ENCODE measurements at places on chromosomes 6 and 20. TPM values are rescaled to one million over a fixed set of nuclear protein-coding genes. Genes with fewer than 3 reads are reported as not detected.
A peak's percentile ranks its signal among the peaks of the same experiment; 100 is the strongest.

DNA sequence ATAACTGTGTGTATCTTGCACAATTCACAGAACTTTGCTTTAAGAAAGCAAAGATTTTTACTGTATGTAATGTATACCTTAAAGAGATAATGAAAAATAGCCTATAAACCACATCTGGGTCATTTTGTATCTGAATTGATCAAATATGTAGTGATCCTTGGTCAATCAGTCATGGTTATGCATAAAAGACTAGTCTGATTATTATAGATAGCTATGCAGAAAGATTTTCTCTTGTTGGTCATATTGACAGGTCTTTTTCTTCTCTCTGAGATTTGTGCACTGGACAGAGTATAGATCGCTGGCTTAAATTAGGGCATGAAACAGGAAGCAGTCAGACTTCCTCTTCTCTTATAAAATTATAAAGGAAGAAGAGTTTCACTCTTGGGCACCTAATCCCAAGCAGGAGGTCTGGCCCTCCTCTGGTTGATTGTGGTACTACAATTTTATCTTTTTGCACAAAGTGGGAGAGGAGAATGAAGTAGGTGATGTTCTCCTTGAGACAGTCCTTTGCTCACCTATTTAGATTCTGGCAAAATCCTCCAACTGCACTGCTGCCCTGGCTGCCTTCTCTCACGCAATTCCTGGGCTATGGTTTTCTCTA, 380.9 kb upstream of the RGS17 start:
- DNase-seq = no peak

DNA sequence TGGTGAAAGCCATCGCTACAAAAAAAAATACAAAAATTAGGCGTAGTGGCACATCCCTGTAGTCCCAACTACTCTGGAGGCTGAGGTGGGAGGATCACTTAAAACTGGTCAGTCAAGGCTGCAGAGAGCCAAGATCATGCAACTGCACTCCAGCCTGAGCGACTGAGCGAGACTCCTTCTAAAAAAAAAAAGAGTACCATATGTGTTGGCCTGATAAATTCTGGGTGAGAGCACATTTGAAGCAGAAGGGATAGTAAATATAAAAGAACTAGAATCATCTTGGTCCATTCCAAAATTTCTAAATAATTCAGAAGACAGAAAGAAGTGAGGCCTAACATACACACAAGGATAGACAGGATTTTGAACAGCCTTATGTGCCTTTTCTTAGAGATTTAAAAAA, 2.2 kb downstream of the IBTK start:
- no peak for DNase-seq

GRCh38 chr6:36136551-36136950, 6.2 kb downstream of the MAPK13 start:
- no peak for DNase-seq

SOX18 gene
- total RNA-seq = 0.25 TPM

GRCh38 chr6:124441450-124441849, 520.8 kb upstream of the RNF217 start:
- no peak for DNase-seq

DNA sequence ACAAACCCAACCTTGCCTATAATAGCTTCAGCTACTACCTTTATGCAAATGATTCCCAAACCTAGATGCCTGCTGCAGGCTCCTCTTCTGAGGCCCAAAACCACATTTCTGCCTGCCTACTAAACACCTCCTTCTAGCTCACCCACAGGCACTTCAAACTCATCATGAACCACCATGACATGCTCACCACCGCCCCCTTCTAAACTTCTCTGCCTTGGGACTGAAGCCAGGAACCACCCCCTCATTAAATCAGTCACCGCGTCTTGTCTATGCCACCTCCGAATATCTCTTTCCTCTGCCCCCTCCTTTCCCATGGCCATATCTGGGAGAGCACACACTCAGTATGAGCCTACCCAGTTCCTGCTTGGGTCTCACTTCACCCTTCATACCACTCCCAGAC, 101.2 kb downstream of the SNAP25 start:
- DNase-seq = no peak

GRCh38 chr20:22346716-22347115, 237.7 kb downstream of the FOXA2 start:
- no peak for DNase-seq

ZC3H12D gene
- total RNA-seq = 37.4 TPM

SERPINB1 gene
- 86.5 TPM for total RNA-seq

DNA sequence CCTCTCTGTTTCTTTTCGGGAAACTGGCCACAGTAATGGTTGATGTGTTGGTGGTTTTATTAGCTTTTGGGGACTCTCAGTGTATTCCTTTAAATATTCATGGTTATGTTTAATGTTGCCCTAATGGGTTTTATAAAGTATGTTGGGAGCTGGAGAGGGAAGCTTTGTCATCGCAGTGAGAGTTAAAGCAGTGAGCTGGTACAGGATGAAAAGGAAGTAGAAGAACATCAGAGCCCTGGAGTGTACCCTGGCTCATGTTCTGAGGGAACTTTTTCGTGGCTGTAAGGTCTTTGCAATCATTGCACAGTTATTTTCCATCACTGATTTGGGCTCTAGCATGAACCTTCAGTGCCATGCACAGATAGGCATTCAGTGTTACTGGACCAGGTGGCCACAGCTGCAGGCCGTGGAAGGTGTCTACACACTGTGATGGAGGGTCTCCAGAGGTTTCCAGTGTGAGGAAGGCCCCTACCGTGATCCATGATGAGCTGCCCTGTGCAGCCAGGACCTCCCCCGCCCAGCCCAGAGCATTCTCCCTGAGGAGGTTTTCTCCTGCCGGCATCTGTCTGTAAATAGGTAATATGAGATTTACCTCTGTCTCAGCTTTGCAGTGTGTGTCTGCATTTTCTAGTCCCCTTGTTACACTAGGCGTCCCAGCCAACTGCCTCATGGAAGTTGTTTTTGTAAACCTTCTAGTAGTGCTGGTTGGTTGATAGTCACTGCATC, 22.4 kb upstream of the TMEM217 start:
- no peak for DNase-seq

GRCh38 chr20:46304361-46304760, 3.9 kb downstream of the CDH22 start:
- no peak for DNase-seq

DNA sequence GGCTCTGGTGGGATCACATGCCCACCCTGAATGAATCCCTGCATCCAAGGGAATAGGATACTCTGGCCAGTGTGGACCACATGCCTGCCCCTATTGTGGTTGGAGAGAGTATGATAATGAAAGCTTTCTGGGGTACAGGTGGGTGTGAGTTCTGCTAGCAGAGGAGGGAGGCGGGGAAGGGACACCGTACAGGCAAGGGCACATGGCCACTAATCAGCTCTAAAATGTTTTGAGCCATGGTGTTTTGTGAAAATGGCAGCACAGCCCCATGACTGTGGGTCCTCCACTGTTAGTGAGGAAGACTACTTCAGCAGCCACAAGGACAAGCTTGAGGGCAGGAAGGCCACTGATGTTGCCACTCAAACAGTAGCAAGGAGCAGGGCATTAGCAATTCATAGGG, 11.9 kb upstream of the DHX35 start:
- DNase-seq = no peak

DNA sequence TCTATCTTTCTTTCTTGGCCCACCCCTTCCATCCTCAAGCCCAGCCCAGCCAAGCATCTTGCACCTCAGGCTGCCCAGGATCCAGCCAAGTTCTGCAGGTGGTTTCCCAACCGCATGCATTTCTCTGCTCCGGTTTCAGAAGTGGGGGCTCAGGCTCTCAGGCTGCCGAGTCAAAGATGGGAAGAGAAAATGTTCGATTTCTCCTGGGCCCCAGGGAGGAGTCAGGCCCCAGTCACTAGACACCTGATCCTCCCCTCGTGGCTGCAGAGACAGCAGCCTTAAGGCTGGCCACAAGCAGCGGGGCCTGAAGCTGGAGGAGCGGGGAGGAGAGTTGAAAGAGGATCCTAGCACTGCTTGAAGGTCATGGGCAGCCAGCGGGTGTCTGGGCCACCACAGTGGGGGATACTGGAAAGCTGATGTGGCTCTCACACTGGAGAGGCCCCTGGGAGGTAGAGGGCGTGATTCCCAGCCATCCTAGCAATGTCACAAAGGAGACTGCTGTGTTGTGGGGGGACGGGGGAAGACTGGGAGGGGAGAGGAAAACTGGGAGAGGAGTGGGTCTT, 42.2 kb upstream of the ZFAND3 start:
- DNase-seq = no peak

GRCh38 chr20:23143098-23143497, 57.0 kb upstream of the CD93 start:
- DNase-seq = peak; percentile 64

VPS16 gene
- total RNA-seq = 53.0 TPM

SLC22A3 gene
- not detected for total RNA-seq

GRCh38 chr6:148239801-148240460, 102.7 kb upstream of the SASH1 start:
- no peak for DNase-seq

ZSCAN26 gene
- 10.2 TPM for total RNA-seq

DNA sequence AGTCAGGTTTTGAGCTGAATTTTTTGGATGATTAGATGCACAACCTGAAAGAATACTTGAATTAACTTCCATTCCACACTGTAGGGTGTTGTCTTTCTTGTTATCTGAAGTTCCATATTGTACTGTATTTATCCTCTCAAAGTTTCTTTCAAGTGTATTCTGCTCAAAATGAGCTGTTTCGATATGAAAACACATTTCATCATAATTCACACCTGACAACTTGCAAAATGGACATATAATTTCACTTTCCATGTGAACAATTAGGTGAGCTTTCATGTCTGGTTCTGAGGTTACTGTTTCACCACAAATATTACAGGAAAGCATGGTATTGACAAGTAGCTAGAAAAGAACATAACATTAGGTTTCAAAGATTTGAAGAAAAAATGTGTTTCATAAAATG, 1.7 kb downstream of the ZUP1 start:
- DNase-seq = no peak

GRCh38 chr6:125151700-125152099, 1.9 kb upstream of the TPD52L1 start:
- DNase-seq = no peak

DNA sequence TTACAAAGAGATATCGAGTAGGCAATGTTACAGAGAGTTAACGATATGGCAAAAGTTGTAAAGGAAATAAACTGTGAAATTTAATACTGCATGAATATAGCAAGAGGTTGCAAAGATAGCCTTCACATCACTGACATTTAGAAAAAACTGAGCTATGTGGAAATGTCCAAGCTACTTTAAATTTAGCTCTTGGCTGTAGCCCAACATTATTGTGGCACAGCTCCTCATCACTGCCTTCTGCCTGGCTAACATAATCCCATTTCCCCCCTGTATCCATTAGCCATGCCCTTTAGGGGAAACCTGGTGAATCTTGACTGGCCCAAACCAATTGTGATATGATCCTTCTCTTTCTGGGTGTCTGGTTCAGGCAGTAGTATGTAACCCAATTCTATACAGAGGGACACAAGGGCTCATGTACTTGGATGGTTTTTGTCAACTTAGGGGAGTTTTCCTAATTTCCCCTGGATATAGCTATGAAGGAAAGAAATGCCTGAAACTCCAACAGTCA, 115.4 kb downstream of the PFDN4 start:
- no peak for DNase-seq

DNA sequence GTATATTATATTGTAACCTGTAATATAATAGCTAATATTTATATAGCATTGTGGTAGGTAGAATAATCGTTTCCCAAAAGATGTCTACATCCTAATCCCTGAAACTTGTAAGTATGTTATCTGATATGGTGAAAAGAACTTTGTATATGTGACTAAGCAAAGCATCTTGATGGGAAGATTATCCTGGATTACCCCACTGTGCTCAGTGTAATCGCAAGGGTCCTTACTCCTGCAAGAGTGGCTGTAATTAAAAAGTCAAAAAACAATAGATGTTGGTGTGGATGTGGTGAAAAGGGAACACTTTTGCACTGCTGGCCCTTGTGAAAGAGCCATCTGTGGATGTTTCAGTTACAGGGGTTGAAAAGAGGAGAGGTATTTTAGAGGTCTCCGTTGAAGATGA, 95.2 kb downstream of the EDN1 start:
- no peak for DNase-seq

DNA sequence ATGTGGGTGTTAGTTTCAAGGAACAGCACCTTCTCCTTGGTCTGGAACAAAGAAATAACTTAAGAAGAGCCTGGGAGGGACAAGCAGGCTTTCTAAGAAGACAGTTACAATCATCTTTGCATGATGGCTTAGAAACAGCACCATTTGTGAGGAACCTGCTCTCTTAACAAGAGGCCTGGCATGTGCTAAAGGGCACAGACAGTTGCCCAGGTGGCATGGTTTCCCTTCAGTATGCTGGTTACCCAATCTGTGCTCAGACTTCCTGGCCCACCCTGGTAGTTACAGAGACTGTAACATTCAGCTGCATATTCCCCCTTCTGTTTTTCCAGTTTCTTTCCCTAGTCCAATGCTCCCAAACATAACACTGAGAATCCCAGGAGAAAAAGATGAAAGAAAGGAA, 84.0 kb downstream of the CHD6 start:
- no peak for DNase-seq

GRCh38 chr6:35808688-35809087, 3.5 kb downstream of the LHFPL5 start:
- no peak for DNase-seq

NHLRC1 gene
- total RNA-seq = 0.15 TPM

DNA sequence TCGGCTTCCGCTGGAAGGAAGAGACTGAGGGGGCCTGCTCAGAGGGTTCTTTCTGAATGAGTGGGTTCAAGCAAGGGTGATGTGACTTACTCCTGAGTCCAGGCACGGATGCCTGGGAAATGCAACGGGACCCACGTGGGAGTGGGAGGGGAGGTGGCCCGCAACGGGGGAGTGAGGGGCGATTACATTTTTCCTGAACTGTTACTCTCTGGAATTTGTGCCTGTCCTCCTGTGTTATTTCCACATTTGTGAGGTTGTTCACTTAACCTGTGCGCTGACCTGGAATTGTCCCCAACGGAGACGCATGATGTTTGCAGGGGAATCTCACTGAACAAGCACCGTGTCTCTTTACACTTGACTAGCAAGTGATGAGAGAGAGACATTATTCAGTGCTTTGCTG, 209.4 kb downstream of the CDH4 start:
- no peak for DNase-seq

- no peak for DNase-seq
Measured at GRCh38 chr6:11613336-11613735, 75.8 kb downstream of the TMEM170B start.

DNA sequence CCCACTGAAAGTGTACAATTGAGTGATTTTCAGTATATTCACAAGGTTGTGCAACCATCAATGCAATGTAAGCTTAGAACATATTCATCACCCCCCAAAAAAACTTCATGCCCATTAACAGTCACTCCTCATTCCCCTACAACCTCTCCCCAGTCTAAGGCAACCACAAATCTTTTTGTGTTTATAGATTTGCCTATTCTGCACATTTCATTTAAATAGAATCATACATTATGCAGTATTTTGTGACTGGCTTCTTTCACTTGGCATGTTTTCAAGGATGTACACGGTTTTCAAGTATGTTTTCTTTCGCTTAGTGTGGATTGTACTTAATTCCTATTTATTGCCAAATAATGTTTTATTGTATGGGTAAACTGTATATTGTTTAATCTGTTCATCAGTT, 329.3 kb upstream of the RNF24 start:
- no peak for DNase-seq

TCP11 gene
- not detected for total RNA-seq

Measured in activated CD4-positive, alpha-beta memory T cell treated with anti-CD3 and anti-CD28 coated beads, Interleukin-2, amount 10 ng/mL, durations not matched to agents 7 days and 5 days (primary cell).